ENCODE measurements at places on chromosomes 6 and 20.
A peak's percentile ranks its signal among the peaks of the same experiment; 100 is the strongest.

DNA sequence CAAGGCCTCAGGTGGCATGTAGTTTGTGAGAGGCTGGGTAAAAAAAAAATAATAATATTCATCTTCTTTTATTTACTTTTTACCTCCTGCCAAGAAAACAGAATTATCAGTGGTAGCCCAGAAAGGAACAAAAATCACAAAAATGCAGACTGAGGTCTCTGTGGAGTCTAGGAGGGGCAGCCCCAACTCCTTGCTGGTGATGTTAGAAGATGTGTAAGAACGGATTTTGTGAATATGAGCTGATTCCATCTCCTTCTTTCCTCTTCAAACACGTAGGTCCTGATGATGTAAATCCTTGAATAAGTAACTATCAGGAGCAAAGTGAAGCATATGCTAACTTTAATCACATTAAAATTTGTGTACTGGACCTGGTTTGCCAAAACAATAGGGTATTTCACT, 226.8 kb downstream of the EYA4 start:
- no peak for DNase-seq

DNA sequence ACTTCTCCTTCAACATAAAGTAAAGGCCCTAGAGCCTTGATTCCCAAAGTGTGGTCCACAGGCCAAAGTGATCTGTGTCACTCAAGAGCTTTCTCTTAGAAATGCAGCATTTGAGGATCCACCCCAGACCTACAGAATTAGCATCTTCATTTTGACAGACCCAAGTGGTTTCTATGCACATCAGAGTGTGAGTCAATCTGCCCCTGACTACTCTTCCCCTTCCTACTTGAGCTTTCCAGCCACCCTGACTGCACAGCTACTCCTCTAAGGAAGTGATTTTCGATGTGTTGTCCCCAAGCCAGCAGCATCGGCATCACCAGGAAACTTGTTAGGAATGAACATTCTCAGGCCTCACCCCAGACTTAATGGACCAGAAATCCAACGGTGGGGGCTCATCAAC, 2.6 kb downstream of the MEP1A start:
- no peak for DNase-seq

- no peak for DNase-seq
Measured at GRCh38 chr6:110173506-110174132, 5.9 kb downstream of the WASF1 start.

DNA sequence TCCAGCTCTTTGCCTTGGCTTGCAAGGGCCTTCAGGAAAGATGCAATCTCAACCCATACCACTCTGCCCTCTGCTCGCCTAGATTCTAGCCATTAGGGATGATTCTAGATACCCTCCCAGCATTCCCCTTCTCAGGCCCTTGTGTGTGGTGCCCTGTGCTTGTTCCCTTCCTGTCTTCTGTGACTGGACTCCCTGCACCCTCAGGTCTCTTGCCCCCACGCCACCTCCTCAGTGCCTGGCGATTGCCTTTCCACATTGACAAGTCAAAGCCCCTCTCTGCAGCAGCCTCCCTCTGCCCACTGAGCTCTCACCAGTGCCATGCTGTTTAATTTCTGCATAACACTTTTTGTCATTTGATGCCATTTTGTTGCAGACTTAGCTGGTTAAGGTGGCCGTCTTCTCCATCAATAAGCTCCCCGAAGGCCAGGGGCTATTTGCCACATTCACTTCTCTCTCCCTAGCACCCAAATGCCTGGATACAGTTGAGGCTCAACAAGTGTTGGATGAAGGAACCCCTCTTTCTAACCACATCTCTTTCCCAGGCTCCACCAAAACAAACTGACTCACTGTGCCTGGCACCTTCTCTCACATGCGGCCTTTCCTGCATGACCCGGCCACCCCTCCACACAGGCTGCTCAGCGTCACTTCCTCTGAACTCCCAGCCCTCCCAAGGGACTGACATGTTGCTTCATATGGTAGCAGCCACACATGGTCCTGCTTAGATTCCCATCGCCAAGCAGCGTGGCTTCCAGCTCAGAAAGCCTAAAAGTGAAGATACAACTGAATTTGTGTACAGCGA, 4.6 kb upstream of the TXNDC5 start:
- peak; percentile 75 for DNase-seq

DNA sequence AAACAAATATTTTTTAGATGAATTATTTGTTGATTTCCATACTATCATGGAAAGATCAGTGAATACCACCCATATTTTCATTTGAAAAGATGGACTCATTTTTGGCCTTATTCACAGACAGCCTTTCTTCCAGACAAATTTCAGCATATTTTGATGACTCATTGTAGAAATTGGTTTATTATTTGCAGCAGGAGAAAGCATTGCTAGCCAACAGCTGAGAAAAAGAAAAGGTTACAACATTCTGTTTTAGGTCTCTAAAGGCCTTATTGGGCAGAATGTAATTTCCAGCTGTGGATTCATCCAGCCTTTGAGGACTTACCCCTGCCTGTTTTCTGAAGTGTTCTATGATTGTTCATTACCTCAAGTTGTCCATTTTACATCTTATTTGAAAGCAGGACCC, 201.9 kb downstream of the PLCB4 start:
- DNase-seq, result no peak

DNA sequence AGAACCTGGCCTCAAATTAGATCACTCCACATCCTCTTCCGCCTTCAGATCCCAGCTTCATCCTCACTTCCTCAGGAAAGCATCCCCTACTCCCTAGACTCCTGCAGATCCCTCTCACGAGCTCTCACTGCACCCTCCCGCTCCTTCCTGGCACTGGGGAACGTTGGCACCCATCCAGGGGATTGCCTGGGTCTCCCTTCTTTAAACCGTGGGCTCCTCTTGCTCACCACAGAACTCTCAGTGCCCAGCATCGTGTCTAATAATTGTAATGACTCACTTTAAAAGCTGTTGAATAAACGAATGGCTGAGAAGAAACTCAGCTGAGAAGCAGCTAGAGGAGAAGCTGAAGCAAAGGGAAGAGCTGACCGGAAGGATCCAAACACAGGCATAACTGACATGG, 20.4 kb downstream of the ZC3H12D start:
- DNase-seq, result no peak
